Omental fat pad (tissue), 4 donors: ENCODE measurements at places on chromosomes 5 and 9. TPM values are rescaled to one million over a fixed set of nuclear protein-coding genes. Genes with fewer than 3 reads are reported as not detected.
A peak's percentile ranks its signal among the peaks of the same experiment; 100 is the strongest.

Gene KCTD16
- total RNA-seq, result 0.16 TPM

DNA sequence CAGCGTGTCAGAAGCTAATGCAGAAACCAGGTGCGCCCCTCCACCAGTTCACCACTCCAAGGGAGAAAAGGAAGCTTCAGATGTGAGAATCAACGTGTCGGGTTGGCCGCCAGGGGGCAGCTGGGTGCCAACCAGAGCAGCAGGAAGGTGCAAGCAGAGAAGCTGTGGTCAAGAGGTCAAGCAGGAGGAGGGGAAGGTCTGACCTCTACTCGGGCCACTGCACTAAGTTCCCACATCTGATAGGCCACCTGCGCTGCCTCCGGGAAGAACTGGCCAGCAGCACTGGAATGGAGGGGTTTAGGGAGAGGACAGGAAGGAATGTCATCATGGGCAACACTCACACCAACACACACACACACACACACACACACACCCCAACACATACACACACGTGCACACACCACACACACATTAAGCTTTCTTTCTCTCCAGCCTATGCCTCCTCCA is 31.4 kb downstream of the ANXA6 start:
- peak; percentile 62 for DNase-seq

Gene ORM2
- 1.6 TPM for total RNA-seq

DNA sequence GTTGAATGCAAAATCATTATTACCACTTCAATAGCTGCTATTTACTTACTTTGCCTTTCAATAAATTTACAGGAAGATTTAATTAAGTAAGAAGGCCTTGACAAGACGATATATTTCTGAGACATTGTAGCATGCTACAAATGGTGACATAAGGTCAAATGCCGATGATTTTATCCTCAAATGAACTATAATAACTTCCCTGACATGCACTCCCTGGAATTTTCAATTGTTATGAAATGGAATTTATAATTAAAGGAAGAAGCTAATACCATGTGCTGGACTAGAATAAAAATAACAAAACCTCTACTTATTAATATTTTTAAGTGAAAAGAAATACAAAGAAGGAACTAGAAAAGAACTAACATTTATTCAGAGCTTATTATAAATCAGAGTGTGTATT is 30.2 kb upstream of the ITGA1 start:
- no peak for DNase-seq

GRCh38 chr5:120037451-120037850 is 408.1 kb downstream of the FAM170A start:
- no peak for DNase-seq

DNA sequence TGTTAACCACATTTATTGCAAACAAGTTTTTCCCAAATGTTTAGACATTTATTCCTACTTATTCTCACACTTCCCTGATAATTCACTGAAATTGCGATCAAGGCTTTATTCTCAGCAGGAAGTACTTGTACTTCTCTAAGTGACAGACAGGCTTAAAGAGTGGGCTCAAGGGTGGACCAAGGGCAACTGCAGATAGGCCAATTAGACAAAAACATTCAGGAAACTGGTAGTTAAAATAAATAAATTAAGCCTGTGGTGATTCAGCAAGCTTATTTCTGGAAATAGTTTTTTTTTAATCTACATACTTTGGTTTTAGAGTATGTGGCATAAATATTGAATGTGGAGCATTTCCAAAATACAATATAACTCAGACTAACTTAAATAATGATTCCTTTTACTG is 136.1 kb downstream of the UGCG start:
- DNase-seq, result no peak

DNA sequence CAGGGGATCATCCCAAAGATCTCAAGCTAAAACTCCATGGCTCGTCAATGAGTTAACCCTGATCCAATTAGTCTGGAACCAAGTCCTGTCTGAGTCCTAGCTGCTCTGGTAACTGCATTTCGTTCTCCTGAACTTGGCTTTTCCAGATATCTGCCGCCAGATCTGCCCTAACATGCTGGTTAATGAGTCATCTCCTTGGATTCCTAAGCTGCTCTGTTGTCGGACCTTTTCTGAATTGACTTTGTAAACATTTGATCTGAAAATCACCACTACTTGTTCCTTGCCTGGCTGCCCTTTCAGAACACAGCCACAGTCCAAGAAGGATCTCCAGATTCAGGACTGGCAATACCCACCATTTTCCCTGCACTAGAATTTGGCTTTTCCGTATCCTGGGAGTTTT is 473.0 kb downstream of the ZSWIM6 start:
- no peak for DNase-seq

DNA sequence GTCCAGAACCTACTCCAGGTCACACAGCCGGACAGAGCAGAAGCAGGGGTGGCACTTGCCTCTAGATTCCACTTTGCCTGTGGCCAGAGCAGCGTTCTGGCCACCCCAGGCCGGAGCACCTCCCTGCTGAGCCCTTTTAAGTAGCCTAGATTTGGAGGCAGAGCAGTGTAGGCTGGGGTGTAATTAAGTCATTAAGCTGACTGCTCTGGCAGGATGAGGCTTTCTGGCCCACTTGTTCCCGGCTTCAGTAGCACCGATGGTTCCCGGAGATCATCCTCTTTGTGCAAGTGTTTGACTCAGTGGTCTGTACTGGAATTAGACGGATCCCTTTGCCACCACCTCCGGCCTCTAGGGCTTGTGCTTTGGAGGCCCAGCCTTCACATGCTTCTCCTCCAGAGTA is 281.9 kb upstream of the ANKRD55 start:
- no peak for DNase-seq
